Activated CD4-positive, alpha-beta T cell treated with anti-CD3 and anti-CD28 coated beads, Interleukin-2, amount 50 U/mL, for 4 hours (primary cell): ENCODE measurements at places on chromosomes 13 and 19.

GRCh38 chr13:34944274-34944634 lies 2.2 kb downstream of the NBEA start:
- DNase-seq: no peak

DNA sequence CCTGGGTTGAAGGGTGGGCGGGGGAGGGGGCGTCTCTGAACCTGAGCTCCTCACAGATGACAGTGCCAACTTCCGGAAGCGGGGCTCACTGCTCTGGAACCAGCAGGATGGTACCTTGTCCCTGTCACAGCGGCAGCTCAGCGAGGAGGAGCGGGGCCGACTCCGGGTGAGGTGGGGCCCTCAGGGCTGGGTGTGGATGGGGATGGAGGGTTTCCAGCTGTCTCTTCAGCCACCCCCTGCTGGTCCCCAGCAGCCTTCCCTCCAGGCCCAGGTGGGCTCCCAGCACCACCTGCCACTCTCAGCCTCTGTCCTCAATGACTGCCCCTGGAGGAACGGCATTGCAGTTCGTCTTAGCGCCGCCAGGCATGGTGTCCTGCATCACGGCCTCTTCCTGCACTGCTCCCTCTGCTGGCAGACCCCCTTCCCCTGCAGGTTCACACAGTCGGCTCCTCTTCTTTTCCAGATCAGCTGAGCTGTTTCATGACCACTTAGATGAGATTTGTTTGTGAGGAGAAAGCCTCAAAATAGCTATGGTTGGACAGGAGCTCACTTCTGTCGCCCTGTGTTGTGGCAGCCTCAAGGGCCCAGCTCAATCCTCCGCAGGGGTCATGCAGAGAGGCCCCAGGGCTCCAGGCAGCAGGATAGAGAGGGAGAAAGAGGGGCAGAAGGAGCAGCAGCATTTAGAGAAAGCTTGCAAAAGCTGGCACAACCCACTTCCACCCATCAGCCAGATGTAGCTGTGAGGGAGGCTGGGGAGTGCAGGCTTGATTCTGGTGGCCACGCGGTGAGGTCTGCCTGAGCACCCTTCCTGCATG lies 2.5 kb upstream of the GARIN5A start:
- no peak for DNase-seq

DNA sequence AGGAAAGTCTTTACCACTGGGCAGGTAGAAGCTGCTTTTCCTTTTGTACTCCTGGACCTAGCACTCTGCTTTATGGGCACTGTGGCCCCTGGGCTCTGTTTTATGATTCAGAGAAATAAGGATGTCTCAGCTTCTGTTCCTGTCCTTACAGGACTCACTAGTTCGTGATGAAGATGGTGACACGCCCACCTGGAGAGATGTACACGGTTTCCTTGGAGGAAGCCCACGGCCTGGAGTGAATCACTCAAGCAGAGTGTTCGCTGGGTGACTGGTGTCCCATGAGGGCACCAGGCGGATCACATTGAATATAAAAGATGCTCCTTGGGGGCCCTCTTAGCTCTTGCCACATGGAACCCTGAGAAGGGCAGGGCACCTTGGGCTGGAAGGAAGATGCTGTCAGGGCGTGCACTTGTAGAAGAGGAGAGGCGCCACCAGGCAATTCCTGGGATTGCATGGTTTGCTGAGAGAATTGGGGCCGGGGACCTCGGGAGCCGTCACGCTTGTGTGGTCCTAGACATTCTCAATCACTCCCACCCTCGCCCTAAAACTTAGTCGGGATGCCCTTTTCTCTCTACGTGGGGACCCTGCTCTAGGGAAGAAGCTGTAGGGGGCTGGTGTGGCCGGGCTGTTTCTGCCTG lies 202.6 kb downstream of the TSHZ3 start:
- no peak for DNase-seq

DNA sequence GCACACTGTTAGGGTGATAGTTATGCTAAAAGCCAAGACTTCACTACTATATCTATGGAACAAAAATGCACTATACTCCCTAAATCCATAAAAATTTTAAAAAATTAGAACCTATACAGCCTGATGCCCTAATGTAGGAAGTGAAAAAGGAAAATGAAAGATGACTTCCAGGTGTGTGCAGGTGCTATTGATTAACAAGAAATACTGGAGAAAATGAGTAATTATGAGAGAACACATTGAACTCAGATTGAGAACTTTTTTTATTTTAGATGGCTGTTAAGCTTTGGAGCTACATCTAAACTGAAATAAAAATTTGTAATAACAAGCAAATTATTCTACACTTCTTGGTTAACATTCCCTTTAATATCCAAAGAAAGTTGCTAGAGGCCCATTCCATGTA lies 1015.7 kb downstream of the PCDH9 start:
- DNase-seq: no peak

DNA sequence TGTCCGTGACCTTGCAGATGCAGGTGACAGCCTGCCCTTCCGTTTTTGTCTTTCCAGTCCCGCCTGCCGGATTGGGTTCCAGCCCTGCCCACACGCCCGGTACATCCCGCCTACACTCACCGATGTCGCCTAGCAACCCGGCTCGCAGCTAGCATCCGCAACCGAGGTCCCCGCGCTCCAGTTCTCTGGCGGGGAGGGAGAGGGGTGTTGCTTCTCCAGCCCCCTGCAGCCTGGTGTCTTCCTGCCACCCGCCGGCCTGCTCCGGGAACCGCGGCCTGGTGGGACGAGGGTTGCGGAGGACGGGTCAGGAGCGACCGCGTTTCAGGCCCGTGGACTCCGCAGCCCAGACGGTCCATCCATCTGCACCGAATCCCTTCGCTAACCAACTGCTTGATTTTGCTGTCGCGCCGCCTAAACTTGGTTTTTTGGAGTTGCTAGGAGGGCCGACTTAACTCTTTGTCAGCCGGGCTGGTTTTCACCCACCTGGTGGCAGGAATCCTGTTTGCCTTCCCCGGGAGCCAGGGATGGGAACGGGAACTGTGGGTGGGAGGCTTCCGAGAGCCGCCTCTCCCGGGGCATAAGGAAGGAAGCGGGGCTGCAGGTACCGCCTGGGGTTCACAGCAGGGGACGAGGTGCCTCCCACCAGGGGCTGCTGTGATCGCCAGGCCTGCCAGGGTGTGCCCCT lies 15.4 kb upstream of the MATK start:
- DNase-seq: peak; percentile 59

DNA sequence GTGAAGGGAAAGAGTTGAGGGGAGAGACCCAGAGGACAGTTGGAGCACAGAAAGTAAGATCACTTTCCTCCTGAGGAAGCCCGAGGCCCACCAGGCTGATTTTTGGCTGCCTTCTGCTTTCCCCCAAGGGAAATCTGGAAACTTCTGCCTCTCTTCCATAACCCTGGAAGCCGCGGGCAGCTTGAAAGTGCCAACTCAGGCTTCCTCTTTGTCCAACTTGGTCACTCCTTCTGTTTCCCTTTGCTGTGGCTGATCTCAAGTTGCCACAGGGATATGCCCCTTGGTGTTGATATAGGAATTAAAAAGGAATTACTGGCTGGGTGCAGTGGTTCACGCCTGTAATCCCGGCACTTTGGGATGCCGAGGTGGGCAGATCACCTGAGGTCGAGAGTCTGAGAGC lies 5.7 kb upstream of the CD70 start:
- no peak for DNase-seq

DNA sequence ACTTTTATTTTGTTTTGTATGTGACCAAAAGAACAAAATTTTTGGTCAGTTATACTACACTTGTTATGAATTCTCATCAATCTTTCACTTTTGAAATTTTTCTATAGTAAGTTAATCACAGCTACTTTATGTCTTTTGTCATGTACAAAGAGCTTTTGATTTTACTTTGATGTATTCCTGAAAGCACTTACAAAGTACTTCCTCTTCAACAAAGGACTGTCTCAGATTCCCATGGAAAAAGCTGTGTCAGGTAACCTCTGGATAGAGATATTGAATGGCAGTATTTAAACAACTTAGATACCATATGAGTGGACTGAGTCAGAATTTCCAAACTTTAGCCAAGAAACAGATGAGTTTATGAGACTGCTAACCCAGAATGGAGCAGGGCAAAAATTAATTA lies 689.3 kb upstream of the ATXN8OS start:
- no peak for DNase-seq

GRCh38 chr19:45456500-45456815 lies 11.3 kb upstream of the FOSB start:
- DNase-seq: no peak

- no peak for DNase-seq
Measured at GRCh38 chr13:86185636-86186035, 386.4 kb upstream of the SLITRK6 start.

GRCh38 chr19:38649305-38650171 lies 2.1 kb downstream of the ACTN4 start:
- DNase-seq: no peak

GRCh38 chr19:45419396-45419795 lies 4.3 kb downstream of the ERCC1 start:
- DNase-seq: no peak

DNA sequence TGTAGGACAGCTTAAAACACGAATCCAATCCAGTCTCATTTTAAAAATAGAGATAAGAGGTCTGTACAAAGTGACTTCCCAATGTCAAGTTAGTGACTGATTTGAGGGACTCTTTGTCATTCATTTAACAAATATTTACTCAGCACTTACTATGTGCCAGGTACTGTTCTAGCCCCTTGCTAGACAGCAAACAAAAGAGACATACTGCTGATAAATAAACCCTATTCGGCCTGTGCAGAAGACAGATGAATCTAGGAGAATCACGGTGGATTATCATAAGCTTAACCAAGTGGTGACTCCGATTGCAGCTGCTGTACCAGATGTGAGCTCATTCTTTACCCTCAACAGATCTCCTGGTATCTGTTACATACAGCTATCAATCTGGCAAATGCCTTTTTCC lies 6.4 kb upstream of the ELF1 start:
- no peak for DNase-seq

DNA sequence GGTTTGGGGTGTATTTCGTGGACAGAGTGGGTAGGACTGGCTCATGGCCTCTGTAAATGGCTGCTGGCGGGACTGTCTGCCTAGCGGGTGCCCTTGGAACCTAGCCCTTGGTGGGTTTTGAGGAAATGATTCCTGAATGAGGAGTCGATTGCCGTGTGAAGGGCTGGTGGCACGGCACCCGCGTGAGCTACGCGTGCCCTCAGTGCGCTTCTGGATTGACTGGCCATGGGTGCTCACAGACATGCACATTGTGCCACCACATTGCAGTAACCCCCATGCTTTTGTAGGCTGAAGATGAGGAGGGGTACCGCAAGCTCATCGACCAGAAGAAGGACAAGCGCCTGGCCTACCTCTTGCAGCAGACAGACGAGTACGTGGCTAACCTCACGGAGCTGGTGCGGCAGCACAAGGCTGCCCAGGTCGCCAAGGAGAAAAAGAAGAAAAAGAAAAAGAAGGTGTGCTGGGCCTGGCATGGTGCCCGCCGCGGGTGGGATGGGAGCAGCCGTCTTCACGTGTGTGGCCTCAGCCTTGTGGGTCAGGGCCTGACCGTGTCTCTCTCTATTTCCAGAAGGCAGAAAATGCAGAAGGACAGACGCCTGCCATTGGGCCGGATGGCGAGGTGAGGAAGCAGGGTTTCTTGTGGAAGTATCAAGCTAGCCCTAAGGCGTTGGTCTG lies 35.2 kb downstream of the SMARCA4 start:
- no peak for DNase-seq

GRCh38 chr13:105219651-105220050 lies 1315.8 kb downstream of the EFNB2 start:
- no peak for DNase-seq

DNA sequence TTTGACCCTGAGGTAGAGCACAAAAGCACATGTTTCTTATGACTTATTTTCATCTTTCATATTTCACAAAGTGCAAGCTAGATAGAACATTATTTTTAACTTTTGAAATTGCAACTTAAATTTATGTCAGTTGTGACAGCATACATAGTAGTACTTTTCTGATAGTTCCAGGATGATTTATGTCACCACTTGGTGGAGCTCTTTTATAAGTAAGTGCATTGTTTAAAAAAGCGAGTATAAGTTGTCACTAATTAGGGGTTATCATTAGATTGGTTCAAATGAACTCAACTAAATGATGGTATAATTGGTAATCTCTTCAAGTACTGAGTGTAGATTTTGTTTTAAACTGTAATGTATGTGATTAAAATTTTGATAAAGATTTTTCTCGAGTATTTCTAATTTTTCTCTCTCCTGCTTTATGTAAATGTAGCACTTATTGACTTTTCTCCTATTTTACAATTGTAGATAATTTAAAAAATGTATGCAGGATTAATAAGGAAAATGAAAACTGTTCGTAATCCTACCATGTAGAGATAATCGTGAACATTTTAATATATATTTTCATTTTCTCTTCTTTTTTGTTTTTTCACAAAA lies 31.1 kb downstream of the RB1 start:
- no peak for DNase-seq

DNA sequence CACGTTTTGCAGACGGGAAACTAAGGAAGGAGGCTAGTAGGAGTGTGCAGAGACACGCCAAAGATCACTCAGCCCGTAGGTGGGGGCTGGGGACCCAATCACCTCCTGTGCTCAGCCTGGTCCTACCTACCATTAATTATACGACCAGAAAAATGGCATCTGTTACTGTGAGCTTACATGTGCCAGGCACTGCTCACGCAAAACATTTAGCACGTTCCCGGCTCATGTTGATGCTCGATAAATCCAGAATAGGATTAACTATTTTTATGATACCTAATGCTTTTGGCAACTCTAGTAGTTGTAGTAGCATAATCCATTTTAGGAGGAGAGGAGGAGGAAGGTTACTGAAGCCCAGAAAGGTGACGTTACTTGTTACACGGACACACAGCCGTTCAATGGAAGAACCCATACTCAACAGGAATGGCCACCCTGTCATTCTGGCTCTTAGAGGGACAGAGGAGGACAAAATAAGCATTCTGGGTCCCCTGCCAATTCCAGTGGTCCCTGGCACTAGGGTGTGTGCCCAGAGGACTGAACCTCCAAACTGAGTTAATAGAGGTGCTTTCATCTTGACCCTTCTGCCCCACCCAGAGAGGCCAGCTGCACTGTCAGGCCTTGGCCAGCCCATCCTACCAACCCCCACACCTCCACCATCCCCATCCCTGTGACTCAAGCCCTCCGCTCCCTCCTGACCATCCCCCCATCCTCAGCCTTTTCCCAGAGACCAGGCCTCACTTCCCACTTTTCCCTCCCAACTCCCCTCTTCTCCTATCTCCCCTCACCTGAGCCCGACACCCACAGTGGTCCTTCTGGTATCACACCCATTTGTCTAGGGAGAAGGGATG lies 5.0 kb upstream of the EML2 start:
- DNase-seq: no peak

- no peak for DNase-seq
Measured at GRCh38 chr13:26320766-26321165, 66.8 kb downstream of the CDK8 start.
